HFFc6 (cell line): ENCODE measurements at places on chromosomes 2 and 18. TPM values are rescaled to one million over a fixed set of nuclear protein-coding genes. Genes with fewer than 3 reads are reported as not detected.

DNA sequence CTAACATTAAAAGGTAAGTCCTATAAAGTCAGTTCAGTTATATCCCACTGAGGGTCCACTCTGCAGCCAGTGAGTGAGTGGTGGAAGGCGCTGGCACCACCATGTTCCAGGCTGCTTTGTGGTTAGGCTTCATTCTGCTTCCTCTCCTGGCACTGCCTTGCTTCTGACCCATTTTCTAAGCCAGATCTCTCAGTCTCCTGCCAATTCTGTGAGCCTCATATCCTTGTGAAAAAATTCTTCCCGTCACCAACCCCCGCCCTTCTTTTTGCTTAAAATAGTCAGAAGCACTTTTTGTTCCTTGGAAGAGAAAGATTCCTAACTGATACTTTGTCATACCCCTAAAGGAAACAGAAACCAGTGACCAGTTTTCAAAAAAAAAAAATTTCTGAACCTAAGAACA is 139.8 kb upstream of the NCK2 start:
- DNase-seq, result no peak

- no peak for DNase-seq
These were observed 228.7 kb upstream of the TANK start for GRCh38 chr2:160931531-160931930.

- peak; percentile 27 for DNase-seq
These were observed 86.3 kb upstream of the MBOAT2 start for GRCh38 chr2:9089831-9090230.

DNA sequence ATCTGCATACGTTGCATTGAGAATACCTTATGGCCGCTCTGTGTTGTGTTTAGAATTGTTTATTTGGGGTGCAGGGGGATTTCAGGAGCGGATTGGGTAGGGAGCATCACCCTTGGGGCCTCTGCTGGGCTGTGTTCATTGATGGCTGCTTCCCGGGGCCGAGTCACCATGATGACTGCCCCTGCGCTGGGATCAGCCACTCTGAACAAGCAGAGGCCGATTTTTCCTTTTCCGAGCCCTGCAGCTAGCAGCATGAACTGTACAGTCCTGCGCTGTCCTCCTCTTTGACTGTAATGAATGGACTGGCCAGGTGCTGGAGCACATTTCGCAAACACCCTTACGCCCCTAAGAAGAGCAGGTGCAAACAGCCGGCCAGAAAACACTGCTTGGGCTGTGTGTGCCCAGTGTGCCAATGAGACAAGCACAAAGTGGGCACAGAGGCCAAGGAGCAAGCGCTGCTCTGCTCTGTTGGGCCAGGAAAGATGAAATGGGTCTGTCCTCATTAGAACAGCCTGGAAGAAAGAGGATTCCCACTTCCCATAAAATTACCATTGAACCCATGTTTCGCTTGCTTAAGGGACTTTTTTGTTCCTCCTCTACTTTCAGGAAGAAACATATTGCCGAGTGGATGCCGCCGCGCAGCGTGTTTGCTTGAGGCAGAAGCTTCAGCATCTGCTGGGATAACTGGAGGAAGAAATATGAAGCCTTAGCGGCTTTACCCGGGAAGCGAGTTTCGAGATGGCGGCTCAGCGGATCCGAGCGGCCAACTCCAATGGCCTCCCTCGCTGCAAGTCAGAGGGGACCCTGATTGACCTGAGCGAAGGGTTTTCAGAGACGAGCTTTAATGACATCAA is 82.7 kb downstream of the SH3BP4 start:
- no peak for DNase-seq

Gene HSBP1L1
- 21.6 to 23.6 TPM (median 22.2 TPM) in 3 replicates for total RNA-seq
